Naive thymus-derived CD4-positive, alpha-beta T cell (primary cell): ENCODE measurements at places on chromosomes 4 and X. TPM values are rescaled to one million over a fixed set of nuclear protein-coding genes. Genes with fewer than 3 reads are reported as not detected.

MAGEB6 gene
- not detected for polyA plus RNA-seq

TRIM2 gene
- 1.7 TPM for polyA plus RNA-seq

ETDA gene
- not detected for polyA plus RNA-seq

STOX2 gene
- polyA plus RNA-seq = not detected

XG gene
- not detected for polyA plus RNA-seq

AP1S2 gene
- 24.4 TPM for polyA plus RNA-seq

VEGFC gene
- polyA plus RNA-seq = not detected

ARAP2 gene
- polyA plus RNA-seq = 13.8 TPM

FDCSP gene
- not detected for polyA plus RNA-seq

CYTL1 gene
- polyA plus RNA-seq = not detected

AADAT gene
- not detected for polyA plus RNA-seq

DACH2 gene
- not detected for polyA plus RNA-seq

HHIP gene
- polyA plus RNA-seq = not detected

ENPP6 gene
- polyA plus RNA-seq = not detected

RAB33A gene
- 15.6 TPM for polyA plus RNA-seq

MEPE gene
- not detected for polyA plus RNA-seq

CRMP1 gene
- not detected for polyA plus RNA-seq

CLNK gene
- polyA plus RNA-seq = not detected

GCNA gene
- 0.08 TPM for polyA plus RNA-seq

OPHN1 gene
- not detected for polyA plus RNA-seq

P2RY4 gene
- polyA plus RNA-seq = not detected

TMEM187 gene
- 22.7 TPM for polyA plus RNA-seq

HSFX4 gene
- polyA plus RNA-seq = not detected

HEPH gene
- not detected for polyA plus RNA-seq

IGFBP7 gene
- polyA plus RNA-seq = 0.48 TPM

DCAF4L1 gene
- polyA plus RNA-seq = 0.15 TPM

SOWAHB gene
- not detected for polyA plus RNA-seq

CT45A2 gene
- not detected for polyA plus RNA-seq

UCHL1 gene
- polyA plus RNA-seq = not detected

WDR17 gene
- polyA plus RNA-seq = 0.22 TPM

APBB2 gene
- not detected for polyA plus RNA-seq

PHOX2B gene
- not detected for polyA plus RNA-seq

FGF13 gene
- polyA plus RNA-seq = not detected

RRH gene
- polyA plus RNA-seq = not detected

FAM9C gene
- polyA plus RNA-seq = not detected

TMEM47 gene
- polyA plus RNA-seq = not detected

LIMCH1 gene
- not detected for polyA plus RNA-seq

TEX11 gene
- 0.18 TPM for polyA plus RNA-seq

SSX4 gene
- not detected for polyA plus RNA-seq

TBC1D8B gene
- 0.39 TPM for polyA plus RNA-seq

TXK gene
- polyA plus RNA-seq = 80.9 TPM

OGT gene
- 40.4 TPM for polyA plus RNA-seq

COX7B2 gene
- not detected for polyA plus RNA-seq

CENPVL1 gene
- polyA plus RNA-seq = not detected

ARHGAP10 gene
- 2.5 TPM for polyA plus RNA-seq

HTN3 gene
- polyA plus RNA-seq = not detected

MAGEB18 gene
- polyA plus RNA-seq = not detected

CT83 gene
- polyA plus RNA-seq = not detected

JCHAIN gene
- 0.81 TPM for polyA plus RNA-seq
